ENCODE measurements at places on chromosomes 16 and 17.

DNA sequence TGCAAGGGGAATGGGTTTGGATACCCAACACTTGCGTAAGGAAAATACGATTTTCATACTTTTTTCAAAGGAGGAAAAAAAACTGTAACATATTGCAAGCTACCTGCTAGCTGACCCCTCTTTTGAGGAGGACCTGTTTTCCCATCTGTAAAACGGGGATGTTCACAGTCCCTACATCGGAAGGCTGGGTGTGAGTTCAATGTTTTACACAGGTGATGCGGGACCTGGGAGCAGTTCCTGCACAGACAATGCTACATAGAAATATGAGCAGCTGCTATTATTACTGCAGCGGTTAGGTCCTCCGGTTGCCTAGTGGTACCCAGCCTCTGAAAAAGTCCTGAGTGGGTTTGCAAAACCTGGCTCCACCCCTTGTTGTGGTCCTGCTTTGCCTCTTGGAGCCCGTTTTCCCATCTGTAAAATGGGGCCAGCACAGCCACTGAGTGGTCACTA is 3.5 kb downstream of the SOCS1 start:
- no peak for DNase-seq

DNA sequence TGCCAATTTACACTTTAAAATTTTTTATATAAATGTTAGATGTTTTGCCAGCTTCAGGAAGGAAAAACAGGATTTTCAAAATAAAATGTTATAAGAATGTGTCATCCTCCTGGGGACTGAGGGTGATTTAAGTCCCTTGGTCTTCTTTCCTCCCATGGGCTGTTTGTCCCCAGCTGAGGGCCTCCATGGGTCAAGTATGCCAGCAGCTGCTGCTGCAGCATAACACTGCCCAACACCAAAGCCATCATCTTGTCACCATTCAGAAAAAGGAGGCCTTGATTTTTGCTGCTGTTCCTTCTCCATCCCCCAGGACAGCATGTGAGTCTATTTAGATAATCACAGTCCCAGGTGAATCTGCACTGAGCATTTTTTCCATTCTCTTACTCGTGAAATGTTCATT is 188.5 kb downstream of the LGALS9B start:
- DNase-seq = no peak

- no peak for DNase-seq
Measured at GRCh38 chr17:74868251-74868907, 4.4 kb downstream of the FDXR start.

GRCh38 chr17:50279181-50279526 is 4.9 kb downstream of the TMEM92 start:
- no peak for DNase-seq

DNA sequence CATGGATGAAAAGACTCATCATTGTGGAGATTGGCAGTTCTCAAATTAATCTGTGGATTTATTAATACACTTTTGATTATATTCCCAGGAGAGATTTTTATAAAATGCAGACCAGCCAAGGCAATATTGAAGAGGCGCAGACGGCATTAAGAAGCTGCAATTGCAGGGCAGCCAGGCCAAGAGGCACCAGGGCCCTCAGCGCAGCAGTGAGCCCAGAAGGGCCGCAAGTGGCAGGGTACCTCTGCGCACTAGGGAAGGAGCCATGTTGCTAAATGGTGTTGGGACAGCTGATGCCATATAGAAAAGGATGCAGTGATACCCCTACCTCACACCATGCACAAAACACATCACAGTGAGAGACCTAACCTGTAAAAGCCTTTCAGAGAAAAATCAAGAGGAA is 36.6 kb upstream of the CHMP6 start:
- DNase-seq = no peak

DNA sequence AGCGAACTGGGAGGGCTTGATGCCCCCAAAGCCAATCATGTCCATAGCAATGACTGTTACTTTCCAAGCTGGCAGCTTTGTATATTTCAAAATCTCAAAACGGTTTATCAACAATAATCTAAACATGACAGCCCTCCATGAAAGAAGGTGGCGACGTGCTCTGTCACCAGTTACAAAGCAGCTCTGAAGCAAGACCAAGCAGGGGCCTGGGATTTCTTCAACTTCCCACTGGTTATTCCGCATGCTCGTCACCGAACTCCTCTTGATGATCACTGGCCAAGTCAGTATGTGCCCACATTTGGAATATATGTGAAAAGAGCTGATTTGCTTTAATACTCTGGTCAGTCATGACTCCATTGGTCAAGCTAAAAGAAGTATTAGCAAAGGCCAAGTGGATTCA is 175.6 kb downstream of the VPS53 start:
- DNase-seq = no peak

DNA sequence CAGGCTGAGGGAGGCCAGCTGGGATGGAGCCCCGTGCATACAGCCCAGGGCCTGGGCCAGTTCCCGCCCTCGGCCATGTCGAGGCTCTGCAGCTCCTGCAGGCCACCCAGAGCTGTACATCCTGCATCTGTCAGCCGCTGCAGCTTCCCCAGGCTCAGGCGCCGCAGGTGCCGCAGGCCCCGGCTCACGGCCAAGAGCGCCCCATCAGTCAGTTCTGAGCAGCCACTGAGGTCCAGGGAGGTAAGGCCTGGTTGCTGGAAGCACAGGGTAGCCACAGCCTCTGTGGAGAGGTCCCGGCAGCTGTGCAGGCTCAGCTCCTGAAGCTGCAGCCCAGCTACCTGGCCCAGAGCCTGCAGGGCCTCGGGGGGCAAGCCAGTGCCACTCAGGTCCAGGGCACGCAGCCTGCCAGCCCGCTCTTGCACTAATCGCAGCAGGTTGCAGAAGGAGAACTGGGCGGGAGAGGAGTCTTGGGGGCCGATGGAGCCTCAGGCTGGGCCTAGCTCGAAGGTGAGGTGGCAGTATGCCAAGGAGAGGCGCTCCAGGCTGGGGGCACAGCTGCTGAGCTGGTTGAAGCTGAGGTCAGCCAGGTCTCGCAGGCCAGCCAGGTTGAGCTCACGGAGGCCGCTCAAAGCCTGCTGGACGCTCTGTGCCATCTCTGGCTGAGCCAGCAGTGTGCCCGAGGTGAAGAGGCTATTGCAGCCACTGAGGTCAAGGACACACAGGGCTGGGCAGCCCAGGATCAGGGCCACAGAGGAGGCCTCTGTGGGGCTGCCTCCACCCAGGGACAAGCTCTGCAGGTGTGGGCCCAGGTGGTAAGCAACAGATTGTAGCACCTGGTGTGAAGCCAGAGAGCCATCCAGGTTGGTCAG is 11.4 kb downstream of the ELMO3 start:
- no peak for DNase-seq

DNA sequence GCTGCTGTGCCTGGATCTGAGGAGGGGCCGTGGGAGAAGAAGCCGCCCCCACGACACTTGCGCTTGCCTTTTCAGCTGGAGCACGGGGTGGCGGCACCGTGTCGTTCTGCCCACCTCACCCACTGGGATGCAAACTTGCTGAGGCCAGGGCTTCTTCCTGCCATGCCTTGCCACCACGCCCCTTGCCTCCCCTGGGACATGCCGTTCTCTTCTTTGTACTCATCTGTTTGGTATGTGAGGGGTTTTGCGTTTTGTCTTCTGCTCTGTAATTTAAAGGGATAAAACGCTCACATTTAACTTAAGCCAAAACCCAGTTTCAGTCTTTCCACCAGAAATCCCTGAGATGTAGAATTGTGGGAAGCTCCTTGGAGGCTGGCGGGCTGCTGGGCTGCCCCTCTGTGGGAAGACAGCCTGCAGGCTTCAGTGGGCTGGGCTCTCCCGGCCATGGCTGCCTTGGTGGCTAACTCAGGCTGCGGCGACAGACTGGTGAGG is 180.2 kb downstream of the RPTOR start:
- no peak for DNase-seq

DNA sequence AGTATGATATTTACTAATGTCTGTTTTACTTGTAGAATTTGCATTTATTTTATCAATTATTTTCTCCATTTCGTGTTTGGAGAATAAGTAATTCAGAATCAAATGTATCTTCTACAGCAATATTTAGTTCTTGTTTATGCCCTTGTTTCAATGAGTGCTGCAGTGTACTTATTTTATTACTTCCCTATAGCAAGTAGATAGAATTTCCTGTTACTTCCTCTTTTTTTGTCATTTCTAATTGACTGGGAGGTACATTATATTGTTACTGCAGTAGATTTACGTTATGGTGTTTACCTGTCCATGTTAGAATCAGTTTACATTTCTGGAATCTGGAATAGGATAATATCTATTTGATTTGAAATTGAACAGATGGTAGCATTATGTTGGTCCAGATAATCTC is 71.2 kb downstream of the OMG start:
- no peak for DNase-seq

- no peak for DNase-seq
Measured at GRCh38 chr17:61380836-61381525, 18.7 kb upstream of the TBX2 start.

DNA sequence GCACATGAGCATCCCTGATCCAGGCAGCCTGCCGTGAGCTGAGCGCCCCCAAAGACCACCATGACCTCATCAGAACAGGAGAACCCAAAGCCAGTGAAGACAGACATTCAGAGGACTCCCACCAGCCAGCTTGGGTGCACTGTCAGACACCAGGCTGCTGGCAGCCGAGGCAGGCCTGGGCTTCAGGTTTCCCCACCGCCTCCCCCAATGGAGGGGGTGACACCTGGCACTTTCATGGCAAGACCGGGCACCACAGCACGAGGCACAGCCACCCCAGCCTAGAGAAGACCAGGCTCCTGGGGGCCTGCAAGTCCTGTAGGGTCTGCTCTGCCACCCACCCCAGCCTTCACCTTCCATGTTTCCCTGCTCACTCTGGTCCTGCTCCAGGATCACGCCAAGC is 140.5 kb downstream of the C16orf95 start:
- no peak for DNase-seq

- DNase-seq = no peak
Measured at GRCh38 chr17:27532269-27533263, 76.3 kb downstream of the KSR1 start.

DNA sequence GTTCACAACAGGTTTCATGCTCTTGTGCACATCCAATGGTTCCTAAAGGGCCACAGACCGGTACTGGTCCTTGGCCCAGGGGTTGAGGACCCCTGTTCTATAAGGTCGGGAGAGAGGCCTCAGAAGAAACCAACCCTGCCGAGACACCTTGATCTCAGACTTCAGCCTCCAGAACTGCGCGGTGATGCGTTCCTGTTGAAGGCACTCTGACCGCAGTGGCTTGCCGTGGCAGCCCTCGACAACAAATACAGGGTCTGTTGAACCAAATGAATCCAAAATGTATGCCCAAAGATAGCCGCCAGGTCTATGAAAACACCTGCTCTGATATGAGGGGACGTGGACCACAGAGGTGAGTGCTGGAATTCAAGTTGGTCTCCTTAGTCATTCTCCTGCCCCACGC is 389.8 kb downstream of the SEC14L1 start:
- no peak for DNase-seq

DNA sequence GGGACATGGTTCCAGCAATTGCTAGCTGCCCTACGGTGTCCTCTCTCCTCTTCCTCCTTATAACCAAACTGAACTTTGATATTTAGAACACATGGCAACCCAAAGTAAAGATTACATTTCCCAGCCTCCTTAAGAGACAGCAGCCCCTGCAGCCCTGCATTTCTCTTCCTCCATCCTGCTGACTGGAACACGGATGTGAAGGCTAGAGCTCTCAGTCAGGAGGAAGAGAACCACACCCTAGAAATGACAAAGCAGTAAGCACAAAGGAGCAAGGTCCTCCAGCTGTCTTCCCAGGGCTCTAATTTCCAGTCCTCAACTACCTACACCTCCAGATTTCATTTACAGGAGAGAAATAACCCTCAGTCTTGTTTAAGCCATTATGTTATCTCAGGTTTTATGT is 10.9 kb downstream of the DYNC1LI2 start:
- DNase-seq = no peak

GRCh38 chr16:89687092-89687940 is 827 bp downstream of the CDK10 start:
- no peak for DNase-seq

DNA sequence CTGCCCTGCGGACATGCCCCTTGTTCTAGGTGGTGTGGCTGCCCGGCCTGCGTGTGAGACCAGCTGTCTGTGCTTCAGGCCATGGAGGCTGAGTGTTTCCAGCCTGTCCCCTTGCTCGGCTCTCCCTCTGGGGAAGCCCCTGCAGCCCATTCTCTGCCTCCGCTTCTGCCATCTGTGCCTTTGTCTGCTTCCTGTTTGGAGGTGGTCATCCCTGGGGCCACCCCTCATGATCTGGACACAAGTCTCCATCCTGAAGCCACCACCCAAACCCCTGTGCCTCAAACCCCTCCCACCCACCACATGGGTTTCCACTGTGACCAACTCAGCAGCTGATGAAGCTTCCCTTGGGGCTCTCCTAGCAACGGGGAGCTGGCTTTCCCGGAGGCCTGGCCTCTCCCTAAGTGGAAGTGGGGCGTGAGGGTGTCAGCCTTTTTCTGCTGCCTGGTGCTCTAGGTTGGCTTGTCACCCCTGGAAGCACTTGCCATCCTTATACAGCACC is 184.9 kb downstream of the SEC14L1 start:
- no peak for DNase-seq

DNA sequence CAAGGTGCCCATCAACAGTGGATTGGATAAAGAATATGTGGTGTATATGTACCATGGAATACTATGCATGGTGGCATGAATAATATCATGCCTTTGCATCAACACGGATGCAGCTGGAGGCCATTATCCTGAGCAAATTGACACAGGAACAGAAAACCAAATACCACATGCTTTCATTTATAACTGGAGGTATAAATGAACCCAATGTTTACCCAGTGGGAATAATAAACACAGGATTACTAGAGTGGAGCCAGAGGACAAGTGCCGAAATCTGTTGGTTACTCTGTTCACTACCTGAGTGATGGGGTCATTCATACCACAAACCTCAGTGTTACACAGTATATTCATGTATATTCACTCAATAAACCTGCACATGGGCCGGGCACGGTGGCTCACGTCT is 125.2 kb downstream of the CDH11 start:
- DNase-seq = no peak

DNA sequence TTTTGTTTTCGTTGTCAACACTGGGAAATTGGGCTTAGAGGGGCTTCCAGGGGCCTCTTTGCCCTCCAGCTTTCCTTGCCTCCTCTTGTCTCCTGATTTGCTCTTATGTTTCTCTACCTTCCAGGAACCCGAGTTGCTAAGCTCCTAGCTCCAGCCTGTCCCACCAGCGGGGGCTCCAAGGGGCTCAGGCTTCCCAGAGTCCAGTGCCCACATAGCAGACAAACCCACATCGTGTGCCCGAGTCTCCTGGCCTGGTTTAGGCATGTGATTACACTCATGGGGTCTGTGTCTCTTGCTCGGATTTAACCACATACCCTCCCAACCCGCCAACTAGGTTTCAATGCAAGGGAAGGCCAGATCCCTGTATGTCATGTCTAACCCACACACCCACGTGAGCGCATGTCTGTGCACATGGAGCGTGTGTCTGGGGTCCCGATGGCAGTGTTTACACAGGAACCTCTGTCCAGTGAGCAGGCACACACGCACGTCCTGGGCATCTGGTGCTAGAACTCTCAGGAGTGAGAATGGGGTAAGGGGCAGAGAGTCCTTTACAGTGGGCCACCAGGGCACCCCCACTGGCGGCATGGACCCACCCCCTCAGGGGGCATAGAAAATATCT is 76.1 kb upstream of the MED9 start:
- no peak for DNase-seq

GRCh38 chr17:36611345-36612072 is 10.1 kb downstream of the MRM1 start:
- DNase-seq = no peak

- DNase-seq = no peak
Measured at GRCh38 chr16:66274335-66275110, 92.0 kb upstream of the CDH5 start.

- no peak for DNase-seq
Measured at GRCh38 chr16:57051696-57052228, 40.6 kb upstream of the CPNE2 start.
